ENCODE measurements at places on chromosomes 5 and 9.

- no peak overlapping the region for H3K4me3 ChIP-seq
- H3K4me1 ChIP-seq: no peaks in the 10 kb centered on the region
- DNase-seq: no peak
- H3K27me3 ChIP-seq: no peaks in the 10 kb centered on the region
- H3K36me3 ChIP-seq: no peaks in the 10 kb centered on the region
These were observed 840.4 kb upstream of the WWC1 start for GRCh38 chr5:167451076-167451475.

DNA sequence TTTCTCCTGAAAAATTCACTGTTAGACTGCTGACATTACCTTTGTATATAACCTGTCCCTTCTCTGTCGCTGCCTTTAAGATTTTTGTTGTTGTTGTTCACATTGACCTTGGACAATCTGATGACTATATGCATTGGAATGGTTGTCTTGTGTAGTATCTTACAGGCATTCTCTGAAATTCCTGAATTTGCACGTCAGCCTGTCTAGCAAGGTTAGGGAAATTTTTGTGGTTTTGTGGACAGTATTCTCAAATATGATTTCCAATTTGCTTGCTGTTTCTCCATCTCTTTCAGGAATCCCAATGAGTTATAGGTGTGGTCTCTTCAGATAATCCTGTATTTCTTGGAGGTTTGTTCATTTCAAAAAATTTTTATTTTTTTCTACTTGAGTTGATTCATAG, 140.8 kb downstream of the PRR16 start:
- no peaks in the 10 kb centered on the region for H3K36me3 ChIP-seq
- H3K27ac ChIP-seq: peak overlapping the region; percentile 85

DNA sequence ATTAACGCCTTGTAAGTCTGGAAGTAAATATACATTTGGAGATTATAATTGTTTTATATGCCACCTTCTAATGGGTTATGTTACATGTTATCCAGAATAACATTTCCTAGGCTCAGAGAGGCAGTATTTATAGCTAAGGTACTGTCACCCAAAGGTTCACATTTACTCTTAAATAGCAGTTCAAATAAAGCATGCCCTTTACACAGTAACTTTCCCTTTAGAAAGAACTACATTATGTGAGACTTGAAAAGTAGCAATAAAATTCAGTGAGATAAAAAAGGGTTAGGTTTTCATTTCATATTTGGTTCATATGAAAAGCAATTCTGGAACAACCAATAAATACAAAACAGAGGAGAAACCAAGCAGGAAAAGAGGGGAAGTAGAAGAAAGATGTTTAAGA, 35.1 kb downstream of the SKIC3 start:
- no peak overlapping the region for H3K4me3 ChIP-seq
- no peak overlapping the region for H3K27ac ChIP-seq
- no peaks in the 10 kb centered on the region for H3K4me1 ChIP-seq
- DNase-seq: no peak
- H3K27me3 ChIP-seq: no peaks in the 10 kb centered on the region
- peaks cover 42% of the 10 kb centered on the region for H3K36me3 ChIP-seq

DNA sequence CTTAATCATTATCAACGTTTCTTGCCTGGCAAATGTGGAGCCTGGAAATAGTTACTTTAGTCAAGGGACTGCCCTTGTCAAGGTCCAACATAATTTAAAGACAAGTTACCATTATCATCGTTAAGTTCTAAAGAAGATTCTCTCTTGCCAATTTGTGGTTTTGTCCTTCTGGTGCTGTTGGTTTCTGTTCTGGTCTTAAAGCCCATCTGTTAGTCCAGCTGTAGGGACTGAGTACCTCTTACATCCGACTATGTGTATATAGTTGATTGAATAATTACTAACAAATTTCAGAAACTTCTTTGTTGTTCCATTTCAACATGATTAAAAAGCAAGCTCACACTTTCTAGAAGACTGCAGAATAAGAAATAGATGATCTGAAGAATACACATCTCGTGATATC, 1854.9 kb downstream of the MAT2B start:
- no peak for DNase-seq
- no peak overlapping the region for H3K4me3 ChIP-seq
- H3K4me1 ChIP-seq: no peaks in the 10 kb centered on the region
- H3K27ac ChIP-seq: no peak overlapping the region
- H3K36me3 ChIP-seq: no peaks in the 10 kb centered on the region

GRCh38 chr9:129330711-129331492, 152.8 kb upstream of the IER5L start:
- DNase-seq: no peak
- peaks cover 30% of the 10 kb centered on the region for H3K4me1 ChIP-seq
- no peaks in the 10 kb centered on the region for H3K36me3 ChIP-seq
- no peak overlapping the region for H3K27ac ChIP-seq
- no peaks in the 10 kb centered on the region for H3K27me3 ChIP-seq

All from astrocyte (in vitro differentiated cells and primary cell).